ENCODE measurements at places on chromosomes 3 and 15. TPM values are rescaled to one million over a fixed set of nuclear protein-coding genes. Genes with fewer than 3 reads are reported as not detected.

The ACKR2 gene
- total RNA-seq: 5.7 TPM

DNA sequence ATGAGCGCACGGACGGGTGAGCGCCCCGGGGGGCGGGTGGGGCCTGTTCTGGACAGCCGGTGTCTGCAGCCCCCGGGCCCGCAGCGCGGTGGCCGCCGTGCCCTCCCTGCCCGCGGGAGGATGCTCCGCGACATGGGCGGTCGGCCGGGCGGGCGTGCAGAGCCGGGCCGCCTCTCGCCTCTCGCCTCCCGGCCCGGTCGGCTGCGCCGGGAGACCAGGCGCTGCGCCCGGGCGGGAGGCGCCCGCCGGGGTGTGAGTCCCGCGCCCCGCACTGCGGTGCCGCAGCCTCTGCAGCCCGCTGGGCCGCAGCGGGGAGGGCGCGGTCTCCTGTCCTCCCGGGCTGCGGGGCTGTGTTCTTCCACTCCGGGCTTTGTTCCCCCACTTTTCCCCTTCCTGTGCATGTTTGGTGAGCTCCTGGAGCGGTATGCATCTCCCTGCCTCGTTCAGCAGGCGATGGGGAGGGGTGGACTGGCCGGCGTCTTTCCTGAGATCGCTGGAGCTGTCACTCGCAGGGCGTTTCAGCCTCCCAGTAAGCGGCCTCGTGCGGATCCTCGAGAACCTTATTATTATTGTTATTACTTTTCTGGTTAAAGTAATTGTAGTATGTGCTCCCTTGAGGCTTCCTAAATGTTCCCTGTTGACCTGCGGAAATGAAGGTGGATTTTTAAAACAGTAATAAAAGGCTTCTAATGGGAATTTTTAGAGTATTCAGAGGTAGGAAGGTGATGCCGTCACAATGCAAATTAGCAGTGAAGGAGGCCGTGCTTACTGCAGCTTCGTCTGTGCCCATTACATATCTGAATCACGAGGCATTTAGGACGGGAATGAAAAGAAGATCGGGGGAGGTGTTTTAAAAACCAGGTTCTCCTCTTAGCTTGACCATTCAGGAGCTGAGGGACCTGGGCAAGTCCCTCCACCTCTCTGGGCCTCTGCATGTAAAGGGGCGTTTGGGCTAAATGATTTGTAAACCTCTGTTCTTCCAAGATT is 593 bp downstream of the TMOD2 start:
- H3K27me3 ChIP-seq: peaks cover 57% of the 10 kb centered on the region
- H3K27ac ChIP-seq: peak overlapping the region; percentile 70
- DNase-seq: peak; percentile 46
- no peaks in the 10 kb centered on the region for H3K36me3 ChIP-seq

- H3K4me3 ChIP-seq: no peak overlapping the region
- H3K36me3 ChIP-seq: no peaks in the 10 kb centered on the region
- no peak overlapping the region for H3K27ac ChIP-seq
- DNase-seq: peak; percentile 24
Observed at GRCh38 chr3:111311126-111311525, 230.9 kb upstream of the CD96 start.

The GUCA1C gene
- not detected for total RNA-seq

DNA sequence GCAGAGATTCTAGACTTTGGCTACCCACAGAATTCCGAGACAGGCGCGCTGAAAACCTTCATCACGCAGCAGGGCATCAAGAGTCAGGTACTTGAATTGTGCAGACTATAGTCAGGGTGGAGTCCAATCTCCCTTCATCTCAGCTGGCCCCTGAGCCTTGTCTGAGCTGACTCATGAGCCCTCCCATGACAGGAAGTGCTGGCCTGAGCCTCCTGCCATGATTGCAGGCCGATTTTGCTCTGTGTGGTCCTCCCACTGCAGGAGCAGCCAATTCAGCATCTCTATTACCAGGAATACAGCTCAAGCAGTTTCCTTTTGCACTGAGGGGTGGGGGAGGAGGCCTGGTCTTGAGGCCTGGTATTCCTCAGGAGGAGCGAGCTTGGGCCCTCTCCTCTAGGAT is 5.5 kb downstream of the AP2M1 start:
- H3K36me3 ChIP-seq: peaks cover 19% of the 10 kb centered on the region
- no peaks in the 10 kb centered on the region for H3K27me3 ChIP-seq
- no peak for DNase-seq
- H3K4me3 ChIP-seq: no peak overlapping the region

DNA sequence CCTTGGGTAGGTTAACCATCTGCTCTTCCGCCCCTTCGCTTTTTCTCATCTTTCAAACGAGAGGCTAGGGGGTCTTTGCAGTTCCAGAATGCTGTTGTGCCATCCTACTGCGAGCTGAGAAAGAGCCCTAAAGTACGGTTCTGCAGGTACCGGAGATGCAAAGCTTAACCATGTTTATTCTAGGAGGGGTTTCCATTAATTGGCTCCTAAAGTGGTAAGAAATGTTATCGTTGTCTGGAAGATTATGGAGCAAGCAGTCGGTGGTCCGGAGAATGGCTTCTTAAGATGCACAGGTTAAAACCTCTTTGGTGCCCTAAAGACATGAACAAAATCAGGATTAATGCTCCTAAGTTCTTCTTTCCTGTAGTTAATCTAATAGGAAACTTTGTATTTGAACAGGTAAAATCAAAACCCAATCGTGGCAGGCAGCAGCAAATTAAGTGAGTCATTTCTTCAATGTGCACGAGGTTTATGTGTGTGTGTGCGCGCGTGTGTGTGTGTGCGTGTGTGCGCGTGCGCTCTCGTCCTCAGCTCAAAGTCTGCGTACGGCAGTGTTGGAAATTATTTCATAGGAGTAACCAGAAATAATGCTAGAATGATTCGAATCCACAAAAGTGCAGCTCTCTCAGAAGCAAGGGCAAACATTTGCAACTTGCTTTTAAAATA is 772 bp downstream of the FAM81A start:
- no peaks in the 10 kb centered on the region for H3K36me3 ChIP-seq
- peaks cover 20% of the 10 kb centered on the region for H3K27me3 ChIP-seq
- H3K4me3 ChIP-seq: peak overlapping the region; percentile 42
- peaks cover 17% of the 10 kb centered on the region for H3K4me1 ChIP-seq

The PLA2G4B gene
- total RNA-seq: 8.4 TPM

- H3K36me3 ChIP-seq: no peaks in the 10 kb centered on the region
- no peak overlapping the region for H3K27ac ChIP-seq
- no peaks in the 10 kb centered on the region for H3K27me3 ChIP-seq
- peaks cover 17% of the 10 kb centered on the region for H3K4me1 ChIP-seq
- DNase-seq: no peak
Observed at GRCh38 chr3:197802779-197803459, 11.9 kb downstream of the LRCH3 start.

All from lung (tissue), 17 donors.